ENCODE measurements at places on chromosomes 7 and 10.
A peak's percentile ranks its signal among the peaks of the same experiment; 100 is the strongest.

GRCh38 chr7:107593025-107593410 lies 13.0 kb downstream of the BCAP29 start:
- no peak for DNase-seq

- DNase-seq, result peak; percentile 54
These were observed 9.1 kb upstream of the TMEM236 start for GRCh38 chr10:17742918-17743317.

DNA sequence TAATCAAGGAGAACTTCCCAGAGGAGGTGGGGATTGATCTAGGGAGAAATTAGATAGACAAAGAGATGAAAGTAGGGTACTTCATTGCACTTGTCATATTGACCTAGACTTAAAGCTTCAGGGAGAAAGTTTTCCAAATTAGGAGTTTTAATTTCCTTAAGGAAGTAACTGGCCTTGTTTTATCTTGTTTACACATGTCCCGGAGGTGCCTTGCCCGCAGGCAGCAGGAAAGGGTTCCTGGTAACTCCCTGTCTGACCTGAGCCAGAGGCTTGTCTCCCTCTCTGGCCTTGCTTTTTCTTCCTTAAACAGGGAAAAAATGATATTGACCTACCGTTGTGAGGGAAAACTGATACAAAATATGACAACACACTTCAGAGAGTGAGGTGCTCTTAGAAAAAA lies 181.6 kb downstream of the EVX1 start:
- no peak for DNase-seq

GRCh38 chr7:36852017-36852416 lies 127.7 kb upstream of the AOAH start:
- no peak for DNase-seq

DNA sequence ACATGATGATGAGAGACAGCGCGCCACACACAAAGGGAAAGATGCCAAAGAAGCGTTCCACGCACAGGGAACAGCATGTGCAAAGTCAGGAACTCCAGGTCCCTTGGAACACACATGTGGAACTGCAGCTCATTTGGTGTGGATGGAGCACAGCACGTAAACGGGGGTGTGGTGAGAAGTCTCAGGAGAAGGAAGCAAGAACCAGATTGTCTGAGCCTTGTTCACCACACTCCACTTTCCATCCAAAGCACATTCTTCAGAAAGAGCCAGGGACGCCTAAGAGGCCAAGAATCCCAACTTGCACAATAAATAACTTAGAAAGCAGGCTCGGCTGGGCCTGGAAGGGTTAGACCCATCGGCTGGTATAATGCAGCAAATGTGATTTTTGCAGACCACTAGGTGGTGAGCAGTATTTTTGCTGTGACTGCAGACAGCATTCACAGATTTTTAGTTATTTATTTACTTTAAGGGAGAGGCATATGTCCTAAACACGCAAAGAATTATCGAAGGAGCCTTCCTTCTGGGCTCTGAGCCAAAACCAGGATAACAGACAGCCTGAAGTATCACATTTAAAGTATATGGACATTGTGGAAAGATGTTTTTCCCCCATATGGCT lies 27.9 kb upstream of the ASCC1 start:
- peak; percentile 95 for DNase-seq

- peak; percentile 26 for DNase-seq
These were observed 30.4 kb upstream of the PPIF start for GRCh38 chr10:79316671-79317431.

DNA sequence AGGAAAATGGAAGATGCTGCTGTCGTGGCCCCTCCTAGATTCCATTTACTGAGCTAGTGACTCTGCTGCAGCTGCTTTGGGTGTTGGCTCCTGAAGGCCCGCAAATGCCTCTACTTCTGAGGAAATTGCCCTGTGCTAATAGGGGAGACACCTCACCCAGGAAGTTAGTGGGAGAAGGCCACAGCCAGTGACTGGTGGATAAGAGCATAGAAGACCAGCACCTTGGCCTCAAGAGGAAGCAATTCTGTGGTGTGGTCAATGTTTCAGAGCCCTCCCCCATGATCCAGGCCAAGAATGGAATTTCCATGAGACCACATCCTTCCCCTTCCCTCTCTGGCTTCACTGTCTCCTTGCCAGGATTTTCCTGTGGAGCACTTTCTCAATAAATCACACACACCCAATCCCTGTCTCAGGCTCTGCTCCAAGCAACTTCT lies 25.0 kb upstream of the FZD1 start:
- DNase-seq, result peak; percentile 96

- DNase-seq, result no peak
These were observed 68.9 kb upstream of the ANTXRL start for GRCh38 chr10:46217752-46218453.

DNA sequence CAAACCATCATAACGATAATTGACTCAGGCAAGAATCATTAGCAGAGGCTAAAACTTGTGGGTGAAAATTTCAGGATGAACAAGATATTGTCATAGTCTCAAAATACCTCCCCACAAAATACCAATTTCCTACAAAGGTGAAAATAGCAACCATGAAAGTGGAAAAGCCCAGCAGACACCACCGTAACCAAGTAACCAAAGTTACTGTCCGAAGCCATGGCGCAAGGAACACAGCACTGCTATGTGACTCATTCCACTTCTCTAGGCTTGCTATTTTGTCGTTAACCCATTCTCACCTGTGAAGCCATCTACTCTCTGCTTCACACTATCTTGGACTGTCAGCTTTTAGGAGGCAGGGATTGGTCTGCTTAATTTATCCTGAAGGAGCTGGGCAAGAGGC lies 113.8 kb upstream of the CACUL1 start:
- no peak for DNase-seq

- peak; percentile 82 for DNase-seq
These were observed 18.6 kb downstream of the INA start for GRCh38 chr10:103295374-103296015.

DNA sequence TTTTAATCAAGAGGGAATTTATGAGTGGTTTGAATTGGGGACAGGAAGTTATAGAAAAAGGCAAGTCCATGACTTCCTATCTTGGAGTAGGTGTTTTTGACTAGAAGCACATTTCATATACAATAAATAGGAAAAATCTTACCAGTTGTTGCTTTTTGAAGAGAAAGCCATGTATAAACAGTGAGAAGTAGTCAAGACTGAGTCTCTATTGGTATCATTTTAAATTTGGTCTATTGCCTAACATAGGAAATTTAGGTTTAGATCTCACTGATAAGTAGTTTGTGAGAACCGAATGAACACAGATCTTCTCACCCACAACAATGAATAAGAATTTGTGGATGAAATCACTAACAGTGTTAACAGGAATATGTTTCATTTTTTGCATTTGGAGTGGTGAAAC lies 387.2 kb downstream of the BBS9 start:
- no peak for DNase-seq

DNA sequence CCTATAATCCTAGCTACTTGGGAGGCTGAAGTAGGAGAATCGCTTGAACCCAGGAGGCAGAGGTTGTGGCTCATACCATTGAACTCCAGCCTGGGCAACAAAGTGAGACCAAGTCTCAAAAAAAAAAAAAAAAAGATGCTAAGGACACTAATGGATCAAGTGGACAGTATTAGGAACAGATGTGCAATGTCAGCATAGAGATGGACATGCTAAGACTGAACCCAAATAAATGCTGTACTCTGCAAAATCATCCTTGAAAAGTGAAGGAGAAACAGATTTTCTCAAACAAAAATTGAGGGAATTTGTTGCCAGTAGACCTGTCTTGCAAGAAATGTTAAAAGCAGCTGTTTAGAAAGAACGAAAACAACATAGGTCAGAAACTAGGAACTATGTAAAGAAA lies 194.5 kb downstream of the USP6NL start:
- no peak for DNase-seq

GRCh38 chr7:135616136-135616535 lies 46.2 kb upstream of the STMP1 start:
- no peak for DNase-seq

- DNase-seq, result peak; percentile 56
These were observed 75.9 kb downstream of the NRBF2 start for GRCh38 chr10:63208986-63209385.

All from fibroblast of upper back skin (primary cell).